GM13976 (cell line): ENCODE measurements at places on chromosomes 13 and 19.
A peak's percentile ranks its signal among the peaks of the same experiment; 100 is the strongest.

DNA sequence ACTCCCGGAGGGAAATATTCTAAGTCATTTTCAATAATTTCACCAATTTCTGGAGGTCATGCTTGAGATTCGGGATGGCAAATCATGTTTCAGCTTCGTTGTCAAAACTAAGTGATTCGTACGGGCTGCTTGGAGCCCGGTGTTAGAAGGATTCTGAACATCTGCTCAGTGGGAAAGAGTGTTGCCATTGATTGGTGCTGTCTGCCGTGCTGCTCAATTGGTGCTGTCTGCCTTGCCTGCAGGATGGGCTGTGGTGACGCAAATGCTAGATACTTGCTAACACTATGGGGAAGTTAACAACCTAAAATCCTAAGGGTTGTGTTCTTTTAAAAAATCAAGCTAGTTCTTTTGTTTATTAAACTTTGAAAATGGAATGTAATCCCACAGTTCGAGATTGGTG lies 17.3 kb upstream of the CACNG8 start:
- no peak for DNase-seq

DNA sequence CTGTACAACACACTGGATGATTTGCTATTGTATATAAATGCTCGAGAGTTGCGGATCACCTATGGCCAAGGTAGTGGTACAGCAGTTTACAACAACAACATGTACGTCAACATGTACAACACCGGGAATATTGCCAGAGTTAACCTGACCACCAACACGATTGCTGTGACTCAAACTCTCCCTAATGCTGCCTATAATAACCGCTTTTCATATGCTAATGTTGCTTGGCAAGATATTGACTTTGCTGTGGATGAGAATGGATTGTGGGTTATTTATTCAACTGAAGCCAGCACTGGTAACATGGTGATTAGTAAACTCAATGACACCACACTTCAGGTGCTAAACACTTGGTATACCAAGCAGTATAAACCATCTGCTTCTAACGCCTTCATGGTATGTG lies 21.5 kb downstream of the OLFM4 start:
- no peak for DNase-seq

DNA sequence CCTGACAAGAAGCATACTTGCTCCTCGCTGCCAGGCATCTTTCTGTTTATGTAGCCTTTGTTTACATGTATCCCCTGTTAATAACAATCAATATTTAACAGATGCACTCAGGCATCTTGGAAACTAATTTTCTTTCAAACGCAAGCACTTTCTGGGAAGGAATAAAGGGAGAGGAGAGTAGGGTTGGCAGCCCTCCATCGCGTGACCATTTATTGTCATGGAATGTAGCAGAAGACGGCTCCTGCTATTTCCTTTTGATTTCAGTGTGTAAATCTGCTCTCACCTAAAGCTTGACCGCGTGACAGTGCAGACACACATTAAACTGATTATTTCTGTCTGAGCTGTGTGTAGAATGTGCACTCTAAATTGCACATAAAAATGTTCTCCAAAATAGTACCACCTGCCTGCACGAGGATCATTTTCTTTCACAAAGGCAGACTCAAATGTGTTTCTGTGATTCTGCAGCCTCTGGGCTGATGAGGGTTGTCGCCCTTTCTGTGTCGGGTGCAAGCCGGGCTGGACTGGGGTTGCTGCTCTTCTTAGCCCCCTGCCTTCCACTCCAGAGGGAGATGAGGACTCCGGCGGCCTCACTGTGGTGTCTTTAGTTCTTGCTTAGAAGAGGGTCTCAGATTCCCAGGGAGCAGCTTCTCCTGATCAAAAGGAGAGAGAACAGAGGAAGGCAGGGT lies 223.5 kb upstream of the MAB21L1 start:
- no peak for DNase-seq

DNA sequence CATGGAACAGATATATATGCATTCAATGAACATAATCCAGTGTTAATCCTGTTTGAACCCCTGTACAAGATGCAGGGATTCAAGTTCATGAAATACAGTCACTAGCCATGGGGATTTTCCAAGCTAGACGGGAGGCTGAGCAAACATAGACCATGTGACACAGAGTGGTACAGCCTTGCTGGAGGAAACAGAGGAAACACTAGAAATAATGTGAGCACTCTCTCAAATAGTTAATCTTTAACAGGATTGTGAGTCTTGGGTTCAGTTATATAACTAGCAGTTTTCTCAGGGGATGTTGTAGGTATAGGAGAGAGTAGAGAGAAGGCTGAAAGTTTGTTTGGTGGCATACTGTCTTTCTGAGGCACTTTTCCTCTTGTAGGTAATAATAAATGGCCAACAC lies 13.9 kb upstream of the LGALS16 start:
- DNase-seq: no peak

DNA sequence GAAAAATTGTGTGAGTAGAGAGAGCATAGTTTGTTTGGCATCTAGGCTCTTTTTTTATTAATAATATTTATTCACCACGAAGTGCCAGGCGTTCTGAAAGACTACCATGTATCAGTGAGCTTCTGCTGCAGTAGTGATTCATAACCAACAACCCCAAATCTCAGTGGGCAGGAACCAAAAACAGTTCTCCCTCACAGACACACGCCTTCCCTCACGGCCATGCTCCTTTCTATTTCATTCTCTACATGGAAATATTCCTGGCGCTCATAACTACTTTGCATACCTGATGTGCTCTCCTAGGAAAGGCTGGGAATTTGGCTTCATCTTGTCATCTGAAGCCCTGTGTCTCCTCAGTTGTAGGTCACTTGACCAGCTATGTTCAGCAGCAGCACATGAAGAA lies 26.6 kb upstream of the AMER2 start:
- no peak for DNase-seq

DNA sequence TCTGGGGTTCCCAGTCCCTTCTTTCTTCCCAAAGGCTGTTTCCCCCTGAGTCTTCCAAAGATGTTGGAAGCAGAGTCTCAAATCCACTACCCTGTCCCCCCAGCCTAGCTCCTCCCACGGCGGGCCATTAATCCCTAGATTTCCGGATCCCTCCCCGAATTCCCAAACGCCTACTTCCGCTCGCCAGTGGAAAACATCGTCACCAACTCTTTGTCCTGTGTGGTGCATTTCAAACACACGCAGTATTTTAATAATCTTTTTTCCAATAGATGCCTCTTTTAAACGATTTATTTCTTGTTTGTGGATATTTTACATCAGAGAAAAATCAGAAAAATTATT lies 610 bp downstream of the ZNF791 start:
- DNase-seq: no peak

DNA sequence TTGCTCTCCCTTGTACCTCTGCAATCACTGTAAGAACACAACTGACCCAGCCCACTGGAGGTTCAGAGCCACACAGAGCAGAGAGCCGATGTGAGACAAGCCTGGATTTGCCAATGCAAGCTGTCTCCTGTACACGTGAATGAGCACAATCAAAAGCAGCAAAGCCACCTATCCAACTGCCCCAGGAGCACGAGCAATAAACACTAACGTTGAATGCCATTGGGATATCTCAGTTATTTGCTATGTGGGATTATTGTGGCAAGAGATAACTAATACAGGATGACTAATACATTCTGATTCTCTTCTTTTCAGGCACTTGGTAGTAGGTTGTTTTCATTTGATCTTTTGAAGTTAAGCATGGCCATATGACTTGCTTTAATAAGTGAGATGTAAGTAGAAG lies 85.2 kb upstream of the FAM216B start:
- no peak for DNase-seq

DNA sequence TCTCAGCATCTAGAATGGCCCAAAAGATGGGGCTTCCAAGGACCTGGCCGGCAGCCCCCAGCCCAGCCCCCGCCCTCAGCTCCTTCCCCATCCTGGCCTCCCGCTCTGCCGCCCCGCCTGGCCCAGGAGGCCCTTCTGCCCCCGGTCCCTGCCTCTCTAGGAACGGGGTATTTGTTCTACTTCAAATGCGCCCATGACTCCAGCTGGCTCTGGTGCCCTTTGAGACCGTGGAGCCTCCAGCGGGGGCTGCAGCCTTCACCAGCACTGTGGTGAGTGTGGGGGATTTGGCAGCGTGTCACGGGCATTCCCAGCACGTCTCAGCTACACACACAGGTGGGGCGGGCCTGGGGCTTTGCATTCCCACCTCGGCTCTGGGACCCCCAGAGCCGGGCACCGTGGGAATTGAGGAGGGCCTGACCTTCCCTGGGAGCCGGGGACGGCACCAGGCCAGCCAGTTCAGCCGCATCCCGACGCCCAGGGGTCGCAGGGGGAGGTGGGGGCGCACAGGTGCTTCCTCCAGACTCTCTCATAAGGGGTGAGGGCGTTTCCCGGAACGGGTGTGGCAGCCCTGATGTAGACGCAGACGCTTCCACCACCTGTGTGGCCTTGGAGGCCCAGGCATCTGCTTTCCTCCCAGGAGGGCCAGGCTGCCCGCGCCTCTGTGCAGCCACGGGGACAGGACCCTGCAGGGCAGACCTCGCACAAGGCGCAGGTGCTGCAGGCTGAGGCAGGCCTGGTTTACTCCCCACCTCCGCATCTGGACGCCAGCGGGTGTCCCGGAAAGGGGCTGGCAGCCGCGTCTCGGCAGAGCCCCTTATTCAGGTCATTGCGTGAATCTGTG lies 947 bp downstream of the ATP4B start:
- DNase-seq: no peak

GRCh38 chr13:93726173-93726957 lies 499.8 kb downstream of the GPC6 start:
- DNase-seq: no peak

GRCh38 chr13:110032969-110033368 lies 246.6 kb upstream of the IRS2 start:
- DNase-seq: no peak

DNA sequence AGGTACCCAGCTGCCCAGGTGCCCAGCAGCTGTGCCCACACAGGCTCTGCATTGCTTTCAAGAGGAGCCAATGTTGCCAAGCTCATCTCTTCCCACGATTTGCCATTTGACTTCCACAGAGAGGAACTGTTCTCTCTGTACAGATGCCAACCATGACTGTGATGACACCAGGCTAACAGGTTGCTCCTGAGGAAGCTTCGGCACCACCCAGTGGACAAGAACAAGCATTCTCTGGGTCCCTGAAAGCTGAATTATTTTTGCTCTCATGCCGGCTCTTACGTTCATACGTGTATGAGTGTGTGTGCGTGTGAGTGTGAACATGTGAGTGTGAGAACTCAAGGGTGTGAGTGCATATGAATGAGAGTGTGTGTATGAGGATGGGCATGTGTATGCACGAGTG lies 535.2 kb downstream of the LIG4 start:
- DNase-seq: no peak

GRCh38 chr19:41771410-41771809 lies 16.1 kb downstream of the CEACAM6 start:
- DNase-seq: no peak

DNA sequence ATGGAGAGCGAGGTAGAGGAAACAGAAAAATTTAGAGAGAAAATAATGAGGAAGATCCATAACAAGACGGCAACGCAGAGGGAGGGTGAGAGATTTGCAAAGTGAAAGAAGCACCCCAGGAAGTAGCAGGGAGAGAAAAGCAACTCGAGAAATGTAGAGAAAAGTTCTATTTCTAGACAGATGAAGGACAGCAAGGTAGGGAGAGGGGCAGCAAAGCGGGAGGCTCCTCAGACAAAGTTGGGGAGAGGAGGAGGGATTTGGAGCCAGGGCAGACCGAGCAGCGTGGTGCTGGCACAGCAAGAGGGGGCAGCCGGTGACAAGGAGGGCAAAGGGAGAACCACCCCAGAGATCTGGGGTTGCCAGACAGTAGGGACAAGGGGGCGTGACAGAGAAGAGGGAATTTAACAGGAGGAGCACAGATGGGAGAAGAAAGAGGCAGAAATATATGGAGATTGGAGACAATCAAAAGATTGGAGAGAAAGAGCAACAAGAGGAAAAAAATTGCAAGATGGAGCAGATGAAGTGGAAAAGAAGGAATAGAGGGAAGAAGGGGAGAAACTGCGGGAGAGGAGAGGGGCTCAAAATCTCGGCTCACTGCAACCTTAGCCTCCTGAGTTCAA lies 989 bp downstream of the ZNF766 start:
- peak; percentile 39 for DNase-seq

- DNase-seq: peak; percentile 22
These were observed 142.0 kb downstream of the ZNF737 start for GRCh38 chr19:20423381-20424197.

DNA sequence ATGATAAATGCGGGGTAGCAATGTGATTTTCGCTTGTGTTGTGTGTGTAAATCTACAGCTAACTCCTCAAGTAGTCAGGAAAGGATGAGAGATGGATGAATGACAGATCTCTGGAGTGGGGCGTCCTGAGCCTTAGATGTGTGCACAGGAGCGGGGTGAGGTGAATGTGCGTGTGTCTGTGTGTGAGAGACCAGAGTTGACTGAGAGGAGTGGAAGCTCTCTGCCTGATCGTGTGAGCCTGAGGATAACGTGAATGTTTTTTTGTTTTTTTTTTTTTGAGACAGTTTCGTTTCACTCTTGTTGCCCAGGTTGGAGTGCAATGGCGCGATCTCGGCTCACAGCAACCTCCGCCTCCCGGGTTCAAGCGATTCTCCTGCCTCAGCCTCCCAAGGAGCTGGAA lies 805 bp downstream of the ZNF461 start:
- peak; percentile 20 for DNase-seq

DNA sequence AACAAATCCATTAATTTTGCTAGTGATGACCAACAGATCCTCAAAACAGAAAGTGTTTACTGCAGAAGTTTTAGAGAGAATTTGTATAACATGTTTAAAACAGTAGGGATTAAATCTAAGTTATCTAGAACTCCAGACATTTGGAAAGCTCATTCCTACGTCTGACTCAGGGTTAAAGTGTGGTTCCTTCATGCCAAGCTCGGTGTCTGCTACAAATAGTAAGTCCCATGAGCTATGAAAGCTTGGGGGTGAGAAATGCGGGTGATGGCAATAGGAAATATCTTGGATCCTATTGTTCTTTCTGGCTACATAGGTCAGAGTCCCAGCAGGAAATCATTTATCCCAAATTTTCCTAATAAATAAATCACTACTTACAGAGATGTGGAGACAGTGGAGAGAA lies 867.1 kb downstream of the UQCRFS1 start:
- no peak for DNase-seq
